ENCODE measurements at places on chromosomes 12 and 14.
A peak's percentile ranks its signal among the peaks of the same experiment; 100 is the strongest.

GRCh38 chr14:88191605-88192004, 131.5 kb downstream of the KCNK10 start:
- DNase-seq: no peak

- DNase-seq: peak; percentile 57
Measured at GRCh38 chr12:6425590-6426531, 18.9 kb upstream of the CD27 start.

- DNase-seq: no peak
Measured at GRCh38 chr14:102821252-102821651, 44.0 kb downstream of the TRAF3 start.

DNA sequence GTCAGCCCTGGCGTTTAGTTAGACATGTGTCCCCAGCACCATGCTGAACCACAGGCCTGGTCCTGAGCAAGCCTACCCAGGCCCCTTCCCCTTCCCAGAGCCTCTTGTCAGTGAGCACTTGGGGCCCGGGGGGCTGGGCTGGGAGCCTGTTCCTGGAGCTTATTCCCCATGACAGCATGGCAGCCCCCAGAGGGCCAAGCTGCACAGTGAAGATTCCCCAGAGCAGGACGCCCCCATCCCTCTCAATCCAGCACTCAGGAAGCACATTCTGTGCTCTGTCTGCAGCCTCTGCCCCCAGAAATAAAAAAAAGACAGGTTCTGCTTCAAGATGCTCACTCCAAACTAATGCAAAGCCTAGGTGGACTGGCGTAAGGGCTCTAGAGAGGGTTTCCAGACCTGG, 117.3 kb downstream of the LGMN start:
- DNase-seq: no peak

- DNase-seq: no peak
Measured at GRCh38 chr12:104730763-104731162, 227.3 kb downstream of the SLC41A2 start.

DNA sequence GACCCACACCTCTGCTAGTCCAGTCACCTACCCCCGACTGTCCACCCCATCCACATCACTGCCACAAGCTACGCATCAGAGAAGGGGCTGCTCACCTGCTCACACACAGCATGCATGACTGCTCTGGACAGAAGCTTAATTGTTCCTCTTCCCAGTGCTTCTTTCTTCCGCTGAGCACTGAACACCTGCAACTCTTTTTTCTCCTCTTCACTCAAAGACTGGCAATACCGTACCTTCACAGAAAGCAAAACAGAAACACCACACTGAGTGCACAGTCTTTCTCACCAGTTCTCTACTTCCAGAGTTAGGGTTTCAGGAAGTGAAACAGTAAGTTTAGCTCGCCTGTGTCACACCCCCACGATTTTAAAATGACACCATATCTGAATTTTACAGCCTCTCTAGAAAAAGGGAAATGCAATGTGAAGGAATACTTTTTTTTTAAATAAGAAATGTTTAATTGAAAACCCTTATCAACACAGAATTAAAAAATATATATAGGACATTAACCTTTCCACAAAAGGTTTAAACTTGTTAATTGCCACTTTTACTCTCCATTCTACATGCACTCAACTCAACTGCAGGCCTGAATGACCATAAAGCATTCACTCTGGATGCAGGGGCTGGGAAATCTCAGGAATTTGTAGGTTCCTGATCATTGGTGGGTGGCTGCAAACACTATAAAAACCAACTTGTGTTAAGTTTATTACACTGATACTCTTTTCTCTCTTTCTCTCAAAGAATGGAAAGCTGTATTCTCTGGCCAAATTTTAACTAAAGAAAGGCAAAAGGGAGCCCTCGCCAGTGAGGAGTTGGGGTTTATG, 120.0 kb downstream of the PRICKLE1 start:
- no peak for DNase-seq

- no peak for DNase-seq
Measured at GRCh38 chr12:31118347-31119191, 44.9 kb downstream of the DDX11 start.

- peak; percentile 47 for DNase-seq
Measured at GRCh38 chr12:646442-647384, 16.5 kb downstream of the NINJ2 start.

GRCh38 chr14:57405562-57405961, 15.2 kb downstream of the NAA30 start:
- no peak for DNase-seq

- no peak for DNase-seq
Measured at GRCh38 chr14:79831195-79831892, 380.0 kb downstream of the DIO2 start.

GRCh38 chr12:112779181-112779580, 12.4 kb upstream of the RPH3A start:
- no peak for DNase-seq

DNA sequence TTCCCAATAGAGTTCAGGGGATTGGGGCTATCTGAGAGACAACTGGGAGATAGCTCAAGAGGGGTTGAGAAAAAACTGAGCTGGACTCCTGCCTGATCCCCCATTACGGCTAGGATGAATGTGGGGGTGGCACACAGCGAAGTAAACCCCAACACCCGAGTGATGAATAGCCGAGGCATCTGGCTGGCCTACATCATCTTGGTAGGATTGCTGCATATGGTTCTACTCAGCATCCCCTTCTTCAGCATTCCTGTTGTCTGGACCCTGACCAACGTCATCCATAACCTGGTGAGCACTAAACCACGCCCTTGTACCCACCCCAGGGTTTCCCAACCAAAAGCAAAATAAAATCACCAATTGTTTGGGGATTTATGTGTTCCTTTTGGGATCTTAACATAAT, 1.0 kb downstream of the ORMDL2 start:
- no peak for DNase-seq

GRCh38 chr12:89083491-89083890, 268.8 kb downstream of the DUSP6 start:
- no peak for DNase-seq

GRCh38 chr12:94603434-94604365, 46.7 kb downstream of the TMCC3 start:
- DNase-seq: no peak

- peak; percentile 26 for DNase-seq
Measured at GRCh38 chr12:57216014-57216911, at the start of gene NXPH4. NXPH4 (plus strand) TSS chr12:57216794; CDS start chr12:57216970, 176 bp downstream.

- DNase-seq: no peak
Measured at GRCh38 chr12:126212824-126213223, 1147.6 kb downstream of the AACS start.

DNA sequence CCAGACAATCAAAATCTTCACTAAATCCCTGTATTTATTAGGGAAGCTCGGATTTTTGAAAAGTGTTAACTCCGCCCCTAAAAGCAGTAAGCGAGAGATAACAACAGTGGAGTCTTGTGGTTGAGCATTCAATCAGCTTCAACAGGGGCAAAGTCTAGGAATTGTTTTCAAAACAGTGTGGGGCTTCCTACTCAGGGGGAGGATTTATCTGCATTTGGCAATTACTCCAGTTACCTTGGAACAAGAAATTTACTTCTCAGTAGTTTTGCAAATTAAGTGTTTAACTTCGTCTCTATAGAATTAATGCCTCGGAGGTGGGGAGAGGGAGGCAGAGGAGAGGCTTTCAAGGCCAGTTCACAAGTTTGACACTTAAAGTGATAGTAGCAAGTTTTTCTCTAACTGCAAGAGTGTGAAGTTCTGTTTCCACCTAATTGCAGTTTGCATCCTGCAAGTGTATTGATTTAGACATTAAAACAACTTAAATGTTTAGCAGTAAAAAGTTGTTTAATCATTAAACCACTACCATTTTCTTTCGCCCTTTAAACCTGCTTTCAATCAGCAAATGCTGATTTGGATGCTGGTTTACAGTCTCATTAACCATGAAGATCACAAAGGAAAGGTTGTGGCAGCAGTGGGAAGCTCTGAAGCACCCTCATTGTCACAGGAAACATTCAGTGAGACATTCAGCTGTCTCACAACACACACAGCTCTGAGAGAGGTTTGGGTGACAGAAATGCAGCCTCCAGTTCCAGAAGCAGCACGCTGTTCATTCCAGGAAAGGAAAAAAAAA, 102.0 kb downstream of the HMGA2 start:
- no peak for DNase-seq

GRCh38 chr12:132423251-132423819, 66.6 kb upstream of the FBRSL1 start:
- DNase-seq: no peak

- no peak for DNase-seq
Measured at GRCh38 chr12:116659771-116660481, 77.9 kb downstream of the SPRING1 start.

GRCh38 chr12:50166799-50167048, 445 bp downstream of the CERS5 start:
- DNase-seq: no peak

DNA sequence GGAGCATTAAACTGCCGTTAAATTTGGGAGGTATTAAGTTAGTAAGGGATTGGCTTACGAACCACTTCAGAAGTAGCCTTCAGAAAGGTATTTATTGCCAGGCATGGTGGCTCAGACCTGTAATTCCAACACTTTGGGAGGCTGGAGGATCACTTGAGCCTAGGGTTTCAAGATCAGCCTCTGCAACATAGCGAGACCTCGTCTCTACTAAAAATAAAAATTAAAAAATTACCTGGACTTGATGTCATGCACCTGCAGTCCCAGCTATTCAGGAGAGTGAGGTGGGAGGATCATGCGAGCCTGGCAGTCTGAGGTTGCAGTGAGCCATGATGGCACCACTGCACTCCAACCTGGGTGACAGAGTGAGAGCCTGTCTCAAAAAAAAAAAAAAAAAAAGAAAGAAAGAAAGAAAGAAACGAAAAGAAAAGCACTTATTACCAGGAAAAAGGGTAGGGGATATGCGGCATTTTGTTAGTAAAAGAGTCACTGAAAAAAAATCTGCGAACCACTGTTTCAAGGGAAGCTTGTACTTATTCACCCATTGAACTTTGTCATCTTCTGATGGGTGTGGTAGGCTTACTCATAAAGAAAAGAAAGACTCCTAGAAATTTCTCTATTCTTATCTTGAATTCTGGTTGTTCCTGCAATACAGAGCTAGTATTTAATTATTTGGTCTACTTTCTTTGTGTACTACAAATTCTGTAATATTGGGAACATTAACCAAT, 33.6 kb upstream of the PLEKHA5 start:
- no peak for DNase-seq

- DNase-seq: no peak
Measured at GRCh38 chr12:110822821-110823415, 23.9 kb upstream of the CCDC63 start.

DNA sequence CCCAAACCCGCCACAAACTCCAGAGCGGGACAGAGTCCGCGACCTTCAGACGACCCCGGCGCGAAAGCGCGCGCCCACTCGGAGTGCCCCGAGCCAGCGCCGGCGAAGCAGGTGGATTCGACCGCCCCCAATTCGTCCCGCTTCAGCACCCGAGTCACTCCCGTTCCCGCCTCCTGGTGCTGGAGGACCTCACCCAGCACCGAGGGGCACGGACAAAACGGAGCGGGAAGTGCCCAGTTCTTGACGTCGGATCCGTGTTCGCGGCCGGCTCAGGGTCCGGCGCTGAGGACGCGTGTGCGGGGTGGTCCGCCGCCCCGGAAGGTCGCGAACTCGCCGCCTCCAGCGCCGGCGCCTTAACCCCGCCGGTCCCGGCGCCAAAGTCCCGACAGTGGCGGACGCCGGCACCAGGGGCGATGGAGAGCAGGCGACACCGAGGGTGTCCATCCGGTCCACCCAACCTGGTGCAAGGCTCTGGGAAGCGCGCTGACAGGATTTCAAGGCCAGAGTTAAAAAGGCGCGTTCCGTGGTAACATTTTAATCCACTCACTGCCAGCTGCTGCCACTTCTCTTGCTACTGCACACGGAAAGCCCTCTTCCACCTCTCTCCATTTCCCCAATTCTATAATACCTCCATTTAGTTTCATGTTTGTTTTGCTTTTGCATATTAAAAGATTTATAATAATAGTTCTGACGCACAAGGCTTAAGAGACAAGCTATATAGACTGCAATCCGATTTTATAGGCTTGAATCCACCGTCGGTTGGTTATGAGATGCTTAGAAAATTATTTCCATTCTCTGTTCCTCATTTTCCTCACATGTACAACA, 240.0 kb upstream of the CPNE8 start:
- DNase-seq: no peak

- DNase-seq: no peak
Measured at GRCh38 chr12:76688631-76689030, 75.3 kb upstream of the ZDHHC17 start.

DNA sequence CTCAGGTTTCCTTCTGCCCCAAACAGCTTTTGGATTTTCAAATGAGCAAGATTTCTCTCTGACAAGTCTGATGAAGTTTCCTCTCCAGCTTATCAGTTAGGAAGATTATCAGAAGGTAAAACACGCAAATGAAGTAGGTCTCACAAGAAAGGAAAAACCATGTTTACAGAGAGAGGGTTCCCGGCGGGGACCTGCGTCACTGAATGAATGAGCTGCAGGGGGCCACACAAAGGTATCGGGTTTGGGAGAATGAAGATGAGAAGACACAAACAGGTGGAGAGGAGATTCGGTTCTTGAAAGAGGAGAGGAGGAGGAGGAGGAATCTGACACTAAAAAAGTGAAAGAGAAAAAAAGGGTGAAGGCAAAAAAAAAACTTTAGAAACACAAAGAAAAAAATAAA, 208.6 kb downstream of the CALM1 start:
- DNase-seq: no peak

DNA sequence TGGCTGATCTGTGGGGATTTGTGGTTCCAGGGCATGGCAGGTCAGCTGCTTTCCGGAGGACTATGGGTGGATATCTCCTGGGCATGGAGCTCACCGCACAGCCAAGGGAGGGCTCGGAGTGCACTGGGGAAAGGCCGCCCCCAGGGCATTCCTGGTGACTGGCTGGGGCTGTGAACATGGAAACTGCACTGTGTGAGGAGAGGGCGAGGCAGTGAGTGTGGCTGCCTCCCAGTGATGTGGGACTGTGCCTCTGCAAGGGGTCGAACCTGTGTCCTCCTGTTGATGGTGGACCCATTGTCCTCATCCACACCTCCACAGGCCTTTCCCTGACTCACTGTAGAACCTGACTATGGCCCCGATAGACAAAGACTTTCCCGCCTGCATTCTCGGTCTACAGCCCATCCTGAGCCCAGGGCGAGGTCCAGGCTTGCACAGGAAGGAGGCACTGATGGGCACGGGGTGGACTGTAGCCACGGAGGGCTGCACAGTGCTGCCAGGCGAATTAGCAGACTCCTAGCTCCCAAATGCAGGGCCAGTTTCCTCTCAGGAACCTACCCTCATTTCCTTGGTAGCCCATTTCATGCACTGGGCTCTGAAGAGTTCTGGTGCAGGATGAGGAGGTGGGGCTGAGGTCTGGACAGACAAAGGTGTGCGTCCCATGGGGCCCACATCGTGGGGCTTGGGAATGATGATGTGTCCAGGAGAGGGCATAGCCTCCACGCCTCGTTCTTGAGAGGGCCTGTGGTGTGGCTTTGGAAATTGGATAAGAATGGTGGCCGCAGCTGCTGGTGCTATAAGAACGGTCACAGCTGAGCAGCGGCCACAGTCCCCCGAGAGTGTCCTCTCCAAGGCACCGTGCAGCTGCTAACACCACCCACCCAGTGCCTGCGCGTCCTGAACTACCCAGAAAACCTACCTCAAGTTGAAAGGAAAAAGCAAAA, 415.1 kb downstream of the TMEM121 start:
- no peak for DNase-seq
